ENCODE measurements at places on chromosomes 1 and 21.

- DNase-seq = no peak
Observed at GRCh38 chr1:22831729-22832413, 121.2 kb downstream of the EPHB2 start.

DNA sequence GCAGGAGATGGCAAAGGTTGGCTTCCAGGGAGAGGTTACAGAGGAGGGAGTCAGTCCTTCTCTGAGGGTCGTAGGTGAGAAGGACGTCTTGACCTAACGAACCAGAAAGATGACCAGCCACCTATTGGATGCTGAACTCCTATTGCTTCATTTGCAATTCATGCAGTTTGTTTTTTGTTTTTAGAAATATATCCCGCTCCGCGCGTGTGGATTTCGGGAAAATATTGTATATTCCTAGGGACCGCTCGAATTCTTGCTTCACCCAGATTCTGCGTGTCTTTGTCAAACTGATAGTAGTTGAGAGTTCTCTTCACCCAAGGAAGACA, 564 bp downstream of the DISP1 start:
- no peak for DNase-seq

DNA sequence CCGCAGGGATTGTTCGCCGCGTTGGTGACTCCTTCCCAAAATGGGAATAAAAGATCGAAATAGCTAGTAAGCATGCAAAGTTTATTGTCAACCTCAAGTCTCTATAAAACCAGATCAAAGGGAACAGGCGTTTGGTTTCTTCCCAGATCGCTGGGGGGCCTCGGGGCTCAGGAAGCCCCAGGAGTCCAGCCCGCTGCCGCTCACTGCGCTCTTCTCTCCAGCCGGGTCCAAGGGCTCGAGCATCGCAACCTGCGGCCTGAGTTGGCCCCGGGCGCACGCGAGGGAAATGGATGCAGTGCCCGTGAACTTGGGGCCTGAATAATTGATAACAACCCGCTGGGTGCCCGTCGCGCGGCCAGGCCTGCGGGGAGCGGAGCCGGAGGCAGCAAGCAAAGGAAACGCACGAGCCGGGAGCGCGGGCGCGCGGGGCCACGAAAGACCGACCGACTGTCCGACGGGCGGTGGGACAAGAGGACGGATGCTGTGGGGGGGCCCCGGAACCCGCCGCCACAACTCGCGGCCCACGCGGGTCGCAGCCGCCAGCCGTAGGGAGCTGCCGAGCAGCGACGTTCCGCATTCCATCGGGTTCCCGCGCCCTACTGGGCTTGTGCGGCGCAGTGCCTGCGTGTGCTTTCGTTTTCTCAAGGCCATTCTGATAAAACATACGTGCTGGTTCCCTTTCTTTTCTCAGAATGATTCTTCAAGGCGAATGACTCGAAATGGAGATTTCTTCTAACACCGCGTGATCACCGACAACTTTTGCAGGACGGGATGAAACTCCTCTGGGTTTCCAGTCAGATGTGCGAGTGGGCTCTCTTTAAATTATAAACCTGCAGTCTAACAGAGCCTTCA, 14.0 kb upstream of the ALX3 start:
- DNase-seq = no peak

- no peak for DNase-seq
Observed at GRCh38 chr1:168491527-168492164, 52.2 kb downstream of the XCL2 start.

DNA sequence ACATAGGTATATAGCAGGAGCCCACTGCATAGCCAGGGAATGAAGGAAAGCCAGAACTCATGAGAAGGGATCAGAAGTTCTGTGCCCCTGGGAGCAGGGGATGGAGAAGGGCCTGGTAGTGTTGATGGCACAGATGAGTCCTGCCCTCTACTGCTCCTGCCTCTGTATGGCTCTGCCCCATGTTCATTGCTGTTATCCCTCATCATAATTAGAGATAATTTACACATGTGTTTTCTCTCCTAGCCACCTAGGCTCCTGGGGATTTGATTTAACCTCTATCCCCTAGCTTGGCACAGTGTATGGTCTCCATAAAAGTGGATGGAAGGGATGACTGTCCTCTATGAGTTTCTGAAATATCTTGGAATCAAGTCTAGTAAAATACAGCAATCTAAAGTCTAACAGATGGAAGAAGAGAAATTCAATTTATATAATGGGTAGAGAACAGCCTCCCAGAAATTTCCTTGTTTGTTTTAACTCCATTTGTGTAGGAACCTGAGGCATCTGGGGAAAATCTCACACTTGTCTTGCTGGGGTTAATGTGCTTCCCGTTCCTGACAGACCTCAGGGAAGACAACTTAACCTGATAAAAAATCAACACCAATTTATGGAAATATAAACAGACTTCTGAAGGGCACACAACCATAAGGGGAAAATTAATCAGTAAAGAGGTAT, 393.8 kb downstream of the HHAT start:
- DNase-seq = no peak

- no peak for DNase-seq
Observed at GRCh38 chr1:3160647-3161145, 91.7 kb downstream of the PRDM16 start.

DNA sequence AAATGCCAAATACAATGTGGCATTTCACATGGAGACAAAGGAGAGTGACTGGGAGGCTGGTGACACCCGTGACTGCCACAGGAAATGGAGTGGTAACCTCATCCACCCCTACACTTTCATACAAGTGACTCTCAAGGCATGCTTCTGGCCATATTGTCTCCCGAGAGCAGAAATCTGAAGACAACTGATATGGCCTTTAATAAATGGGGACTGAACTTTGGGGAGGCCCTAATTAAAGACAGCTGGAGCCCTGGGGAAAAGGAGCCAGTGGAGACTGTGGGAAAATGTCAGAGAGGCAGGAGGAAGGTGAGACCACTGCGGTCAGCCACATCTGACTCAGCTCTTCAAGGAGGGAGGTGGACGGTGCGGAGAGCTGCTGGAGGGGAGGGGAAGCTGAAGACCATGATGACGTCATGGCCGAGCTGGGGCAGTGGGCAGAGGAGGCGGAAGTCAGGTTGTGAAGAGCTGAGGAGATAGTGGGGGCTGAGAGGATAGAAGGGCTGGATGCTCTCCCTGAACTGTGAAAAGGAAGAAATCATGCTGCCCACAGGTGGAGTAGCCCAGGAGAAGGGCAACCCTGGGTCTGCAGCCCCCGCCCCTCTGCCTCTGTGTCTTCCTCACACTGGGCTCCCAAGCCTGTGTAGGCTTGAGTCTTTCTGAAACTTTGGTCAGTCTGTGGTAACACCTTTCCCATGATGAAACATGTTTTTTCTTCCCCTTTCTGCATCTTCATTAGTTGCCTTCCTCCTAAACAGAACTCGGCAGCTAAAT, 14.0 kb upstream of the NCF2 start:
- DNase-seq = no peak

- no peak for DNase-seq
Observed at GRCh38 chr1:229410692-229411433, 23.0 kb downstream of the ACTA1 start.

DNA sequence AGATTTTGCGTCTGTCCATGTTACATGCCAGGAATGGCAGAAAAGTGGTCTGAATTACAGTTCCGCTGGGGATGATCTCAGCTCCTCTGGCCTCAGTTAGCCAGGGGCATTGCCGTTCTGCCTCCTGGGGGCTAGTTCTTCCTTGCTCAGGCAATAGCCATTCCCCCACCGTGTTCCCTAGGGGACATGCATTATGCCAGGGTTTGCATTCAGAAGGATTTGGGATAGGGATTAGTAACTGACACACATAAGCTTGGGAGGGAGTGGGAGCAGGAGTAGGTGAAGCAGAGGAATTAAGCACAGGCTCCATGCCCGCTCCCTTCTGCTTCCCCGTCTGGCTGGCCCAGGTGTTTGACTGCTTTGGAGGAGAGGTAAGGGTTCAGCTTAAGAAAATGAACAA, 12.7 kb downstream of the LRRC71 start:
- DNase-seq = no peak

- no peak for DNase-seq
Observed at GRCh38 chr1:212738330-212738729, 38.7 kb upstream of the BATF3 start.

DNA sequence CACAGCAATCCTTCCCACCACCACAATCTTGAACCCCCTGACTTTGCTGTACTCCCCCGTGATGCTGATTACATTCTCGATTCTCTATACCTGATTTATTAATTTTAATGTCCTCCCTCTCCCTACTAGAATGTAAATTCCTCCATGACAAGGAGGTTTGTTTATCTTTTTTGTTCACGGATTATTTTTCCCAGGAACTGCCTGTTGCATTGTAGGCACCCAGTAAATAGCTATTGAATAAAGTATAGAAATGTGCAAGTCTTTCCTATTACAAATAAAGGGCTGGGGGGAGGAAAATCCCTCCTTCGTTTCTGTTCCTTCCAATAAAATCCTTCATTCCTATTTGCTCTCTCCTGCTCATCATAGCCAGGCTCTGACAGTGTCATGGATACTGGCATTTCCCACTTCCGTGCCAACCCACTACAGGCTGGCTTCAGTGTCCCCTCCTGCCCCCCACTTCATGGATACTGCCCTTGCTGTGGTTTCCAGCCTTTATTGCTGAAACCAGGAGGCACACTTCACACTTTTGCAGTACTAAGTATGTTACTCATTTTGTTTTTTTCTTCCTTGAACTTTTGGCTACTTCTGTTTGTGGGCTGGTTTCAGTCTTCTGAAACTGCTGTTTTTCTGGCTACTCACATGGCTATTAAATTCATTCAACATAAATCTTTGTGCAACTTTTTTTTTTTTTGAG, 7.5 kb downstream of the KIF1B start:
- DNase-seq = no peak

DNA sequence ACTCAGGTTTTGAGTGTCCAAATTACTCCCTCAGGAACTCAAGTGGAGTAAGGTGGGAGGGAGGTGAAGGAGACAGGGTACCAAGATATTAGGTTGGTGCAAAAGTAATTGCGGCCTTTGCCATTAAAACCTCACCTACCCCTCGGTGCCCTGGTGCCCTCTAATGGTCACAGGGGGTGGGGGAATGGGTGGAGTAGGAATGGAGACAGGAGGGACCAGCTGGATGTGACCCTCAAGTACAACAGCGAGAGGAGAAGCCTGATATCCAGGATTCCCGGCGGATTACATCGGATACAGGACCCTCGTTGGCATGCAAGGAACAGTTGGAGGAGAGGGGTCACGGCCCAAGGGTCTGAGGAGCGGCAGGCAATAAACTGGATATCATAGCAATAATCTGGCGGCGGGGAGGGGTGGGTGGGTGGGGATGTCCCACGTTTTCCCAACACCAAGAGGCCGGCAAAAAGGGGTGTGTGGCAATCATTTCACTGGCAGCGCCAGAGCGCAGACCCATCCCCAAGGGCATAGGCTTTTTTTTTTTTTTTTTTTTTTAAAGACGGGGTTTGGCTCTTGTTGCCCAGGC, 4.3 kb upstream of the ZBTB7B start:
- DNase-seq = no peak

DNA sequence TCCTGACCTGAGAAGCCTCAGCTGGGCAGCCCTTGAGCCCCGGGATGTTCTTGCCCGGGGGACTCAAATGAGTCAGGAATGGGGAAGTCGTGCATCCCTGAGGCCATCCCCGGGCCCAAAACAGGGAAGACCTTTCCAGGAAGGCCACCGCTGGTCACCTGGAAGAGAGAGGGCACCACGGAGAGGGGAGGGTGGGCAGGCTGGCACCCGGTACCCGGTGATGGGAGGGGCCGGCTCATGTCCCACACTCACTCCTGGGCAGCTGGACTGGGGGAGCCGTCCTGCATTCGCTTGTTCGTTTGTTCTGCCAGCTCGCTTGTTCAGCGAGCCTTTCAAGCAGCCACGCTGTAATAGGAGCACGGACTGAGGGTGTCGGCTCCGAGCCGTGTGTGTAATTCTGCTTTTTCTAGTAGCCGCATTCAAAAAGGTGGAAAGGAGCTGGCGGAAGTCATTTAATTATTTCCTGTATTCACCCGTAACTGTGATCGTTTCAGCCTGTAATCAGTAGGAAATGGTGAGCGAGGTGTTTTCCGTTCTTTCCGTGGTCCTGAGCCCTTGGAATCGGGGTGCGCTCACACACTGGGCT, 48.4 kb upstream of the CCDC27 start:
- DNase-seq = no peak

GRCh38 chr1:46302641-46303037, 777 bp downstream of the LRRC41 start:
- DNase-seq = no peak

DNA sequence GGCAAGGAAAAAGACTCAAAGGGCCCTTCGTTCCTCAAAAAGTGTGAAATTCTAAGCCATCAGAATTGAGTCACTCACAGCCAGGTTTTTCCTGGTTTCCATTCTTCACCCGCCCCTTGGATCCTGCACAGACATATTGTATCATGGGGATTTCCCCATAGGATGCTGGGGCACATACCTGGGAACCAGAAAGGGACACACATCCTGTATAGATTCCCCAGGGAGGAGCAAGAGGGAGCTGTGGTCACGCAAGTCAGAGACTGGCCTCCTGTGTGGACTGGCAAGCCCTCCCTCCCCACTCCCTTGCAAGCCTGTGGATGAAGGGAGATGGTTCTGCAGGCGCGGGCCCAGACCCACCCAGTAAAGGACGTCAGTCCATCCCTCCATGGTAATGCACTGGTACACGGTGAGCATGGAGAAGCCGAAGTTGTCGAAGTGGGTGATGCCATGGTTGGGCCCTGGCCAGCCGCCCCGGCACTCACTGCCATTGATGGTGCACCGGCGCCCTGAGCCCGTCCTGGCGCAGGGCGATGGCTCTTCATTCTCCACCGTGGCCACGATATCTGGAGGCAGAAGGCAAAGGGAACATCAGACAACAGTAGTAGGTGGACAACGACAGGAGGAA, 23.2 kb downstream of the CACNA1S start:
- no peak for DNase-seq

- no peak for DNase-seq
Observed at GRCh38 chr21:25638660-25639550, at the start of gene JAM2. JAM2 (plus strand) TSS chr21:25639258; CDS start chr21:25639822, 564 bp downstream.

DNA sequence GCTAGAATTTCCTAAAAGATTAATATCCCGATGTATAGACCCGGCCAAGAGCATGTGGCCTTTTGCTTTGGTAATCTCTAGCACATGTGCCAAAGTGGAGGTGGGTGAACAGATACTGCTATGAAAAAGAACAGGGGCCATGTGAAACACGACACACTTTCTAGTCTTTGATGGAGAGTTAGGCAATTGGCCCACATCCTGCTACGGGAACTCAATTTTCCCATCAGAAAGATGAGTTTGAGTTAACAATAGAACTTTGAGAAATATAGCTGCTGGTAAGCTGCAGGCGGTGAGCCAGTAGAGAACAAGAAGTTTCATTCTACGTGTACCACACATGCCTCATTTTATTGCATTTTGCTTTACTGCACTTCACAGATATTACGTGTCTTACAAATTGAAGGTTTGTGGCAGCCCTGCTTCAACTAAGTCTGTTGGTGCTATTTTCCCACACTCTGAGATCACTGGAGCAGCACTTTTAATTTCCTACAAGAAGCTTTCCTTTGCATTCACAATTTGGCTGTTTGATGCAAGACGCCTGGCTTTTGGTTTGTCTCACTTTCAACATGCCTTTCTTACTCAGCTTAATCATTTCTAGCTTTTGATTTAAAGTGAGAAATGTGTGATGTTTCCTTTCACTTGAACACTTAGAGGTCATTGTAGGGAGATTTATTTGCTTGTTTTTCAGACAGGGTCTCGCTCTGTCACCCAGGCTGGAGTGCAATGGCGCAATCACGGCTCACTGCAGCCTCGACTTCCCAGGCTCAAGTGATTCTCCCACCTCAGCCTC, 46.3 kb downstream of the HTR6 start:
- no peak for DNase-seq

All from cerebellar nuclear complex (tissue), 1 donor.